ENCODE measurements at places on chromosomes 7 and 10.

DNA sequence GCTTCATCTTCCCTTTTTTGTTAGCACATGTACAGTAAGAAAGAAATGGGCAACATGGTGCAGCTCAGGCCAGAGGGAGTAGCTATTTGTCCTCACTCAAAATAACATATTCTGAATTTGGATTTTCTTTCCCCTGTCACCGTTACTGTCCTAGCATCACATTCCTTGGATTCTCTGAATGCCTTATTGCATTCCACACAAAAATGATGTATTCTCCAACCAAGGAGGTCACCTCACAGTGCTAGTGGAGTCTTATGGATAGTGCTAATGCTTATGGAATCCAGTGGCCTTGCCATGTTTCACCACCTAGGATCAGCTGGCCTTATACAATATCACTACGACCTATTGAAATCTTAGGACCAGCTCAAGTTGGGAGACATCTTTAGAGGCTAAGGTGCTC, 7.2 kb downstream of the PRSS58 start:
- no peak overlapping the region for H3K4me3 ChIP-seq
- no peaks in the 10 kb centered on the region for H3K4me1 ChIP-seq
- no peaks in the 10 kb centered on the region for H3K36me3 ChIP-seq
- no peaks in the 10 kb centered on the region for H3K27me3 ChIP-seq
- H3K27ac ChIP-seq = no peak overlapping the region
- no peak for DNase-seq

DNA sequence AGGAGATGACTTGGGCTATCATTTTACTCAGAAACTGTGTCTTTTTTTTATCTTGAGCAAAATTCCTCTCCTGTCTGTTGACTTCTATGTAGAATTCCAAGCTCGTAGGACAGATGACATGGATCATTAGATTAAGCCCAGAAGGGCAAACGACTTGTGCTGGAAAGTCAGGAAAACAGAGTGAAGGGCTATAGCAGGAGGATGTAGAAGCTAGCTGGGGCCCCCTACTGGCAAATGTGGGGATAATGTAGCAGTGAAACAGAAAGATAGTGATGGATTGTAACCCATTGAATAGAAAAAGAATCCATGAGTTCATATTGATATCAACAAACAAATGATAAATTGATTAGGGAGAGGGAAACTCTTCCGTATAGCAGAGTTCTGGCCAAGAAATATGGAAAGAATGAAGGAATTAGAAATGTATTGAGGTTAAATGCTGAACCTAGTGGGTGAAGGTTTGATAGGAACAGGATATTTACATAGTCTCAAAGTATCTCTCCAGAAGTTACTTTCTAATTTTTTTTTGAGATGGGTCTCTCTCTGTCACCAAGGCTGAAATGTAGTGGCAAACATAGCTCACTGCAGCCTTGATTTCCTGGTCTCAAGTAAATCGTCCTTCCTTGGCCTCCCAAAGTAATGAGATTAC, 103.6 kb downstream of the LYZL1 start:
- DNase-seq = peak; percentile 66
- no peaks in the 10 kb centered on the region for H3K27me3 ChIP-seq
- no peaks in the 10 kb centered on the region for H3K36me3 ChIP-seq
- H3K4me3 ChIP-seq = no peak overlapping the region

DNA sequence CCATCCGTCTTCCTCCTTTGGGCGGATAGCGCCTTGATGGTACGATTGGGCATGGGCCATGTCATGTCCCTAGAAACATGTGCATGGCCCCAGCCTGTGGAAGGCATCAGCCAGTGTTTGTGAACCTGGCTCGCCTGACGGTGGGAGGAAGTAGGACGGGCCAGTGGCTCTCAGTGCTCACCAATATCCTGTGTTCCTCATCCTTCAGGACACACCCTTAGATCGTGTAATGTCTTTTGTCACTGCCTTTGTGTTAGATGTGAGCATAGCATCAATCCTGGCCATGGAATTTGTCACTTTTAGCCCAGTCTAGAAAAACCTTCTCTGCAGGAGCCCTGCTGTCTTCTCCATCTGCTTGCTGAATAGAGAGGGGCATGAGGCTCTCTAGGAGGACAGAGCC, 77.6 kb downstream of the PFKFB3 start:
- H3K4me3 ChIP-seq = no peak overlapping the region
- H3K4me1 ChIP-seq = peaks cover 4% of the 10 kb centered on the region
- H3K27ac ChIP-seq = peak overlapping the region; percentile 21

- H3K36me3 ChIP-seq = no peaks in the 10 kb centered on the region
- no peaks in the 10 kb centered on the region for H3K27me3 ChIP-seq
- no peak overlapping the region for H3K27ac ChIP-seq
Measured at GRCh38 chr7:14125998-14126397, 136.5 kb upstream of the ETV1 start.

- peaks cover 21% of the 10 kb centered on the region for H3K36me3 ChIP-seq
- no peaks in the 10 kb centered on the region for H3K27me3 ChIP-seq
- no peak overlapping the region for H3K27ac ChIP-seq
Measured at GRCh38 chr10:38027986-38028385, 17.5 kb downstream of the ZNF33A start.

- H3K27me3 ChIP-seq = no peaks in the 10 kb centered on the region
- H3K36me3 ChIP-seq = no peaks in the 10 kb centered on the region
- DNase-seq = no peak
- no peak overlapping the region for H3K4me3 ChIP-seq
- H3K27ac ChIP-seq = no peak overlapping the region
Measured at GRCh38 chr10:18368273-18368672, 228.0 kb downstream of the CACNB2 start.

- no peak overlapping the region for H3K27ac ChIP-seq
- DNase-seq = no peak
- no peaks in the 10 kb centered on the region for H3K27me3 ChIP-seq
- no peaks in the 10 kb centered on the region for H3K4me1 ChIP-seq
- H3K4me3 ChIP-seq = no peak overlapping the region
Measured at GRCh38 chr10:83760142-83760541, 379.2 kb upstream of the GHITM start.

DNA sequence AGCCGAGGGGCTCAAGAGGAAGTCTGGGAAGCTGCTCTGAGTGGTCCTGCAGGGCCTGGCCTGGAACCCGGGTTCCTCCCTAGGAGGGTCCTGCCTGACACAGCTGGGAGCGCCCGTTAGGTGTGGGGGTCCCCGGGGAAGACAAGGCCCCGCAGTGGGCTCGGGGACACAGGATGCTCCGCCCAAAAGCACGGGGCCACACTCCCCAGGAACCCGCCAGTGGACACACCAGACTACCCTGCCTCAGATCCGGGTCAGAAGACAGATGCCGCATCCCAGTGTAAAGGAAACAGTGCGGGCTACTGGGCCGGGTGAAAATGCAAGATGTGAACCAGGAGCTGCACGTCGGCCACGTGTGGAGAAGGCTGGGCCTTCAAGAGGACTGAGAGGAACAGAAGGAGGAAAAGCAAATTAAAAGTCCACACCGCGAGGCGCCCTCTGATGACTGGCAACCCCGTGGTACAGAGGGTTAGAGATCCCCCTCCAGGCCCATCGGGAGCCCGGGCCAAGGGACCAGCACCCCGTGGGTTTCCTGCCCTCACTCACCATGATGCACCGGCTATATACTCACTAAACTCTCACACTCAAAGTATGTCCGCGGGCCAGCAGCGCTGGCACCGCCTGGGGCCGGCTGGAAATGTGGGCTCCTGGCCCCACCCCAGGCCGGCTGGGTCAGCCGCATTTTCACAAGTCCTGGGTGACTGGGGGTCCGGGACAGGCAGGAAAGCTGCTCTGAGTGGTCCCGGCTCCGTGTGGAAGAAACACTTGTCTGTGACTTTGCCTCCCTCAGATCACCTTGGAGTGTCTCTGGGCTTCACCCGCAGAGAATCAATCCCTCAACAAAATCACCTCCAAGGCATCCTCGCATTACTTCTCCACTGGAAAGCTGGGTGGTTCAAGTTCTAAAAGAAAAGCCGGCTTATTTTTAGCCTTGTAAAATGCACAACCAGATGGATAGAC, 6.1 kb downstream of the STK32C start:
- no peak for DNase-seq
- no peaks in the 10 kb centered on the region for H3K27me3 ChIP-seq
- H3K36me3 ChIP-seq = no peaks in the 10 kb centered on the region
- no peak overlapping the region for H3K27ac ChIP-seq
- peaks cover 2% of the 10 kb centered on the region for H3K4me1 ChIP-seq

DNA sequence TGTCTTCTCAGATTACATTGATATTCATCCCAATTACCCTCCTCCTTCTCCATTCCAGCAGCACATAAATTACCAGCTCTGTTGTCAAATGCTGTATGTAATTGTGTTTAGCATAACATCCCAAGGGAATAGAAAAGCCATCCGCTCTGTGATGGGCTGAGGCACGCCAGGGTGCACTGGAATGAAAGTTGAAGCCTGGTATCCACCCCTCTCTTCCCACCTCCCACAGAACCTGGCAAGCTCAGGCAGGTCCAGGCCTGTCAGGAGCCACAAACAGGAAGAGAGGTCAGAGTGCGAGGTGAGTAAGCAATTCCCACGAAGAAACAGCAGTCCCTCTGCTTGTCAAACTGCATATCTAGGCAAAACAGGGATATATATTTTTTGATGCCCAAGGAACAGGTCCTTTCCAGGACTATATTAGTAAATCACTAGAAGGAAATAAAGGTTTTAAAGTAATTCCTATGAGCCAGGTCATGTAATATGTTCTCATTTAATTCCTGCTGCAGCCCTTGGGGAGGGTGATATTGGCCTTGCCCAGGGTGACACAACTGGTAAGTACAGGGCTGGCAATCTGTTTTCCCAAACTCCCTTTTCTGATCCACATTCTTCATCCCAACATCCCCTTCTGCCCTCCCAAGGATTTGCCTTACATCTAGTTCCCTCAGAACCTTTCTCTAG, 155.6 kb upstream of the GHITM start:
- no peak for DNase-seq
- no peaks in the 10 kb centered on the region for H3K36me3 ChIP-seq
- no peaks in the 10 kb centered on the region for H3K4me1 ChIP-seq
- no peak overlapping the region for H3K27ac ChIP-seq
- no peaks in the 10 kb centered on the region for H3K27me3 ChIP-seq

DNA sequence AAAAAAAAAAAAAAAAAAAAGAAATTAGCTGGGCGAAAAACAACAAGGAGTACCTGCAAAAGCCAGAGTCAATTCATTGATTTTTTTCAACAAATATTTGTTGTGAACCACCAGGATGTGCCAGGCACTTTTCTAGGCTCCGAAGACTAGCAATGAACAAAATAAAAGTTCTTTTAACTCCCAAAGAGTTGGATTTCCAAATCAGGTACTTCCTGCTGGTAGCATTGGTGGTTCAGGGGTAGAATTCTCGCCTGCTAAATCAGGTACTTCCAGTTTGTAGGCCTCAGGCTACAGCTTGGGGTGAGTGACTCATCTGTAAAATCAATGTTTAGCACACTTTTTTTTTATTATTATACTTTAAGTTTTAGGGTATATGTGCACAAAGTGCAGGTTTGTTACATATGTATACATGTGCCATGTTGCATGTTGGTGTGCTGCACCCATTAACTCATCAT, 10.9 kb downstream of the PPA1 start:
- H3K4me3 ChIP-seq = no peak overlapping the region
- no peaks in the 10 kb centered on the region for H3K36me3 ChIP-seq
- no peak for DNase-seq
- no peak overlapping the region for H3K27ac ChIP-seq

DNA sequence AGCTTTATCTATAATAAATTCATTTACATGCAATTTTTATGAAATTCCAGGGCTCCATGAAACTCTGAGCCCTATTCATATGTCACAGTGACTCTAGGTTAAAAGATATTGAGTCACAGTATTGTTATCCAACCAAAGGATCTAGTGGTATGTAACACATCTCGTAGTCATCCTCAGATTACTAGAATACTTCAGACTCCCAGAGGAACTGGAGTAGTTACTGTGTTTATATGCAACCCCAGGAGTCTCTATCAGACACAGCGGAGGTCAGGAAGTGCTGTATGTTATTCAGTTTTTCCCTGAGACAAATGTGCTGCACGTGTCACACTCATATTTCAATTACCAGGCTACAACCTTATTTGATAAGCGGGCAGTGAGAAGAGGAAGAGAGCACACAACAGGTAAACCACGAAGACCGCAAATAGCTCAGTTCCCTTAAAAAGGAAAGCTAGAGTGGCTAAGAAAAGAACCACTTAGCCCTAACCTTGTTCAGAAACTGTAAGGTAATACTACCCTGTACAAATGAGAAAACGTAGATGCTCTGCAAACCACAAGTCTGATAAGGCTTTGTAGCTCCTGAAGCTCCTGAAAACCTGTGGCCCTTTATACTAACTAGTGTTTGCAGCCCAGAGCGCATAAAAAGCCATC, 114.0 kb upstream of the CNTNAP2 start:
- no peaks in the 10 kb centered on the region for H3K27me3 ChIP-seq
- H3K27ac ChIP-seq = no peak overlapping the region
- no peaks in the 10 kb centered on the region for H3K4me1 ChIP-seq

GRCh38 chr7:42315631-42316030, 78.6 kb upstream of the GLI3 start:
- H3K27me3 ChIP-seq = no peaks in the 10 kb centered on the region
- no peak overlapping the region for H3K27ac ChIP-seq
- peaks cover 8% of the 10 kb centered on the region for H3K4me1 ChIP-seq
- H3K36me3 ChIP-seq = no peaks in the 10 kb centered on the region
- no peak for DNase-seq

- H3K36me3 ChIP-seq = no peaks in the 10 kb centered on the region
- peak overlapping the region; percentile 26 for H3K27ac ChIP-seq
- no peaks in the 10 kb centered on the region for H3K27me3 ChIP-seq
- no peak for DNase-seq
- H3K4me3 ChIP-seq = no peak overlapping the region
Measured at GRCh38 chr7:134919240-134919641, 67.1 kb upstream of the AGBL3 start.

DNA sequence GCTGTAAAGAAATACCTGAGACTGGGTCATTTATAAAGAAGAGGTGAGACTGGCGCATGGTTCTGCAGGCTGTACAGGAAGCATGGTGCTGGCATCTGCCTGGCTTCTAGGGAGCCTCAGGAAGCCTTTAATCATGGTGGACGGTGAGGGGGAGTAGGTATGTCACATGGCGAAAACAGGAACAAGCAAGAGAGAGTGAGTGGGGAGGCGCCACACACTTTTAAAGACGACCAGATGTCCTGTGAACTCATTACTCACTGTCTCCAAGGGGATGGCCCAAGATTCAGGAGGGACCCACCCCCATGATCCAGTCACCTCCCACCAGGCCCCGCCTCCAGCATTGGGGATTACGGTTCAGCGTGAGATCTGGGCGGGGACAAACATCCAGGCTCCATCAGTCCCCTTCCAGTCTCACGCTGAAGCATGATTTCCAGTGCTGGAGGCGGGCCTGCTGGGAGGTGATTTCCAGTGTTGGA, 3.2 kb downstream of the ZNF316 start:
- DNase-seq = peak; percentile 19
- peaks cover 18% of the 10 kb centered on the region for H3K4me1 ChIP-seq
- H3K27ac ChIP-seq = no peak overlapping the region
- no peak overlapping the region for H3K4me3 ChIP-seq
- peaks cover 40% of the 10 kb centered on the region for H3K36me3 ChIP-seq

GRCh38 chr7:26862834-26863233, 1.6 kb downstream of the SKAP2 start:
- no peaks in the 10 kb centered on the region for H3K36me3 ChIP-seq
- H3K27me3 ChIP-seq = no peaks in the 10 kb centered on the region
- H3K4me1 ChIP-seq = no peaks in the 10 kb centered on the region
- no peak overlapping the region for H3K27ac ChIP-seq
- peak; percentile 61 for DNase-seq

Data from lung (tissue), 17 donors.